ENCODE measurements at places on chromosomes 7 and 10.

- DNase-seq: peak; percentile 89
Measured at GRCh38 chr10:60827791-60828488, 49.7 kb downstream of the CDK1 start.

GRCh38 chr7:36157527-36158320, 4.7 kb downstream of the EEPD1 start:
- DNase-seq: no peak

DNA sequence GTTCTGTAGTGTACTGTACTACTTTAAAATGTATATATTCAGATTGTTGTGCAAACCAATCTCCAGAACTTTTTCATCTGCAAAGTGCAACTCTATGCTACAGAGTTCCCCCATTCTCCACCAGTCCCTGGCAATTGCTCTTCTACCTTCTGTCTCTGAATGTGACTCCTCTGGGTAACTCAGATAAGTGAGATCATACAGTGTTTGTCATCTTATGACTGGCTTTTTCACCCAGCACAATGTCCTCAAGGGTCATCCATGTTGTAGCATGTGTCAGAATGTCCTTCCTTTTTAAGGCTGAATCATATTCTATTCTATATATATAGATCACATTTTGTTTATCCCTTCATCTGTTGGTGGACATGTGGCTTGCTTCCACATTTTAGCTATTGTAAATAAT, 10.8 kb downstream of the SLIT1 start:
- no peak for DNase-seq

DNA sequence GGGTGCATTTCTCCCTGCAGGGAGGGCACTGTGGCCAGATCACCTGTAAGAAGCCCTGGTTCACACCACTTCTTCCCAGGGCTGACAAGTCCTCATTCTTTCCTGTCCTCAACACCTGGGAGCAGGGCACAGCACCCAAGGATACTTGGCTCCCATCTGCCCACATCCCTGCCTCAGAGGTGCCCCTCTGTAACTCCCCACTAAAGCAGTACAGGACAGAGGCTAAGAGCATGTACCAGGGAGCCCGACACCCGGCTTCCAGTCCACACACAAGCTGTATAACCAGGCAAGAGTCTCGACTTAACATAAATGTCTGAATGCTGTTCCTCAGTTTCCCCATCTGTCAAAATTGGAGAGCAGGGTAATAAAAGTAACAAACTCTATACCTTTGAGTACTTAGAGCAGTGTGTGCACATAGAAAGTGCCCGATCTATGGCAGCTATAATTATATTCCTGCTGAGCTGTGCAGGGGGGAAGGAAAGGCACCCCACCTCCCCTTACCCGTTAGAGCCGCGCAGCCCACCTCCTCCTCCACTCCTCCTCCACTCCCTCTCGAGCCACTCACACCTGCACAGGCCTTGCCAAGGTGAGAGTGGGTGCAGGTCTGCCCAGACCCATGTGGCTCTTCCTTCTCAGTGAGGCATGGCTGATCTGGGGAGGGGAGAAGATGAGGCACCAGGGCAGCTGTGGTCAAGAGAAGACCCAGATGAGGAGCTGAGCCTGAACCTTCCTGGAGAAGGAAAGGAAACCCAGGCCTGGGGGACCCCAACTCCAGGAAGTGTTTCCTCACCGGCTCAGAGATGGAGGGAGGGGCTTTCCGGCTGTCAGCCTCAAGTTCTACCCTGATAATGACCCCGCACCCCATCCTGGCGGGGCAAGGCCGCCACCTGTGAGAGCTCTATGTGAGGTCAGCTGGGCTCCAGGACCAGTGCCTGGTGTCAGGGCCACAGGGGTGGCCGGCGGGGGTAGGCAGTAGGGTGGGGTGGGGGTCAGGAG, 22.6 kb downstream of the PODXL start:
- no peak for DNase-seq

DNA sequence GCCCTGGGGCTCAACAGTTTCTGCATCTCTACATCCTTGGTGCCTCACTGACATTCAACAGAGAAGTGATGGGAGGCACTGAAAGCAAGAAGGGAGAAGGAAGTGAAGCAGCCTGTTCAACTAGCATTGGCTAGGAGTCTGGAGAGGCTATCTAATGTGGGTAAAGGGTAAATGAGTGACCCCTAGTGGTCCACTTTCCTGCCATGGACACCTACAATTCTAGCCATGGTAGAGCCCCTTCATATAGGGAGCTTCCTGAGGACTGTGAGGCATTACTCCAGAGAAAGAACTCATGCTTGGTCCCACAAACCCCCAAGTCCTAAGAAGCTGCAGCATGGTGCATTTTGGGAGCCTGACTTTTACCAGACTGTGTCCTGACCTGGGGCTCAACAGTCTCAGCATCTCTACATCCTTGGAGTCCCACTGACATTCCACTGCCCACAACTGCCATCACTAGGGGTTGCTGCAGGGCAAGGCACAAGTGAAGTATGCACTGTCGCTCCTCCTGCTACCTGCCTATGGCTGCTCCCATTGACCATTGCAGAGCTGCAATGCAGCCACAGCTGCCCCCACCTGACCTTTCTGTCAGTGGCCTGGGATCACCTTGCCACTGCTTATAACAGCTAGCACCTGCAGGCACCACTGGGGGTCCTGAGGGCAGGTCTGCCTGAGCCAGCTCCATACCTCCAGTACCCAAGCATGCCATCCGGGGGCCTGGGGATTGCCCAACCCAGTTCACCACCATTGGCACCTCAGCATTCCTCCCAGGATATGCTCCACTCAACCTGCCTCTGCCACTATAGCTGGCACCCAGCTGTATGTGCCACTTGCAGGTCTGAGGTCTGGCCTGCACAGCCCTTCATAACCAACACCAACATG, 44.1 kb upstream of the CDK6 start:
- no peak for DNase-seq

DNA sequence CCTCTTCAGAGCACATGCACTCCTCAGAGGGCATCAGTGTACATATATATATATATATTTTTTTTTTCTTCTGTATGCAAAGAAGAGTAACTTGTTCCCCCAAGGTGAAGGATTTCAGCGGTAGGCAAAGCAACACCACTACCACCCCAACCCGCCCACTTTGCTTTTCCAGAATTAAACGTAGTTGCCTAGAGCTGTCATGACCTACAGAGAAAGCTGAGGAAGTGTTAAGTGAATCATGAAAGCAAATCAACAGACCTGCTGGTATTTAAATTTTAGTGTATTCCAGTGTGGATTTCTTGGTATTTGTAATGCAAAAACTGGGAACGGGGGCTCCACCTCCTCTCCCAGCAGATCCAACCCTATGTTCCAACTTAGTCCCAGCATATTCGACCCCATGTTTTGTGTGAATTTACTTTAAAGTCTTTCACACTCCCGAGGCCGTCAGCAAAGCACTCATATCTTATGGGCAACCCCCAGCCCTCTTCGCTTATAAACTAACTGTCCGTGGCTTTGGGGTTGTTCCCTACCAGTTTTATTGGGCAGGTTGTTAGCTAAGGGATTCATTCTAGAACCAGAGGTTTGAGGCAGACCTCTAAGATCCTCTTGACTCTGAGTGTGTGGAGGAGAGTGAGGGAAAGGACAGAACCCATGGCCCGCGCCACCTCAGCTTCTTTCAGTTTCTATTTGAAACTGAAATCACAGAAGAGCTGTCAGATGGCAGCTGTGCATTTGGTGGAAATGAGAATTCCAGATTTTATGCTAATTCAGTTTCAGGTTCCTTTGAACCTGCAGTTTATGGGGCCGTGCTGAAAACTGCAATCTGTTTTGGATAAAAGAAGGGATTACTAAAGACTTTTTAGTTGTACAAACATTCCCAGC, 450.2 kb upstream of the GALNT17 start:
- peak; percentile 15 for DNase-seq

- DNase-seq: no peak
Measured at GRCh38 chr7:22195397-22196172, 161.4 kb downstream of the RAPGEF5 start.

GRCh38 chr10:106897719-106898118, 266.8 kb downstream of the SORCS1 start:
- DNase-seq: no peak

GRCh38 chr10:113947184-113948041, 93.0 kb downstream of the NHLRC2 start:
- DNase-seq: no peak

DNA sequence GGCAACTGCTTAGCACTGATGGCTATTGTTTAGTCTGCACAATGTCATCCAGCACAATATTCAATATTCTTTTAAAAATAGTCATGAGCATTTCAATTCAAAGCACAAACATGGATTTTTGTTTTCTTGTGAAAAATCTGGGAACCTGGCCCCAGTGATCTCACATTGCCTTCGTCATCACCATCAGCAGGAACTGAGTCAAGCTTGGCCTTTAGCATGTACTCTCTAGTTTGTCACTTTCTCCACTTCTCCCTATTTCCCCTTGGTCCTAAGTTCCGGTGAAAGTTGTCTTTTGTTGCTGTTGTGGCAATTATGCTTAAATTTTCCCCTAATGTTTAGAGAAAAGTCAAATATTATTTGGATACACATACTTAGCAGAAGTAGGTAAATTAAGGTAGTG, 252.9 kb upstream of the SORCS1 start:
- DNase-seq: no peak

All from mesenchymal stem cell (in vitro differentiated cells and primary cell).